ENCODE measurements at places on chromosomes 7 and 10.

- DNase-seq, result peak; percentile 8
Observed at GRCh38 chr10:36253731-36254130, 611.6 kb upstream of the FZD8 start.

DNA sequence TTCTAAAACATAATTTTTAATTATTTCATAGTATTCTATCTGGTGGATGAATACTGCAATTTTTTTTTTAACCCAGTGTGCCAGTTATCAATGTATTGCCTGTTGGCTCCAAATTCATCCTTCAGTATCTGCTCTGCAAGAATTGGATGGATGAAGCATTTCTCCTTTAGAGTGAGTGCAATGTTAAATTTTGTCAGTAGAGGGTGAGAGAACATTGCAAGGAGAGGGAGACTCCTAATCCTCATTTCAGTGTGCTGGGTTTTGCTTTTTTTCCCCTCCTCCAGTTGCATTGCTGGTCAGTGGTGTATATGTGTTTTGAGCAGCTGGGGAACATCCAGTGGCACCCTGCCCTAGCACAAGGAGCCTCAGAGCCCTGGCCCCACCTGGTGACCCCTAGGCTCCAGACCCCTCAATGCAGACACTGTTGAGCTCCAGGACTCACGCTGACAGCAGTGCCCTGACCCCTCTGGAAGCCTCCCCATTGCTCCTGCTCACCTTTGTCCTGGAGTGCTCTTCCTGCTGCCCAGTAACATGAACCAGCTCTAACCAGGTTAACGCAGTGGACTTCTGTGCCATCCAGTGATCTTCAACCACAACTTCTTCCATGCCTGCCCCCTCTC lies 199.4 kb downstream of the USP6NL start:
- no peak for DNase-seq

- no peak for DNase-seq
Observed at GRCh38 chr7:105980645-105981396, 17.8 kb downstream of the CDHR3 start.

GRCh38 chr7:94374231-94374630 lies 20.5 kb upstream of the COL1A2 start:
- peak; percentile 86 for DNase-seq

DNA sequence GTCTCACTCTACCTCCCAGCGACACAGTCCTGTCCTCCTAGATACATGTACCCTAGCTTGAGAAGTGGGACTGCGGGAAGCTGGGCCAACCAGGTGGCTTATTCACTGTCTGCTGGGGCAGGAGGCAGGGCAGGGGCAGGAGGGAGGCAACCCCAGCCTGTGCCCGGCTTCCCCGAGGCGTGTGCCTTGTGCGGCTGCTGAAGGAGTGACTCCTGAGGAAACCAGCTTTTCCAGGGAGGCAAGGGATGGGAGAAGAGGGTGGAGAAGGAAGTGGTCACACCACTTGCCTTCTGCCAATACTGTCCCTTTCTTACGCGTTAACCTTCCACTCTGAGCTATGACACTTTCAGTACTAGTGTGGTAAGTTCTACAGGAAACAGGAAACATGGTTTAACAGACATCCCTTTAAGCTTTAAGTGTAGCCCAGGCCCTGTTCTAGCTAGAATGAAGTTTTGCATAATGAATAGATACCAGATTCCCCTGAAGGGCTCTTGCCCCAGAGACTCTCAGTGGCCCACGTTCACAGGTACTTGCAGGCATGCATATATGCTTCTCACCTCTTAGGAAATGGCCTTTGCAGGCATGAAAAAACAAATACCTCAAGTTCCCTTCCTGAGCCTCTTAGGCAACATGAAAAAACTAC lies 40.6 kb downstream of the SYPL1 start:
- no peak for DNase-seq

- no peak for DNase-seq
Observed at GRCh38 chr7:158614700-158615099, 27.1 kb upstream of the PTPRN2 start.

DNA sequence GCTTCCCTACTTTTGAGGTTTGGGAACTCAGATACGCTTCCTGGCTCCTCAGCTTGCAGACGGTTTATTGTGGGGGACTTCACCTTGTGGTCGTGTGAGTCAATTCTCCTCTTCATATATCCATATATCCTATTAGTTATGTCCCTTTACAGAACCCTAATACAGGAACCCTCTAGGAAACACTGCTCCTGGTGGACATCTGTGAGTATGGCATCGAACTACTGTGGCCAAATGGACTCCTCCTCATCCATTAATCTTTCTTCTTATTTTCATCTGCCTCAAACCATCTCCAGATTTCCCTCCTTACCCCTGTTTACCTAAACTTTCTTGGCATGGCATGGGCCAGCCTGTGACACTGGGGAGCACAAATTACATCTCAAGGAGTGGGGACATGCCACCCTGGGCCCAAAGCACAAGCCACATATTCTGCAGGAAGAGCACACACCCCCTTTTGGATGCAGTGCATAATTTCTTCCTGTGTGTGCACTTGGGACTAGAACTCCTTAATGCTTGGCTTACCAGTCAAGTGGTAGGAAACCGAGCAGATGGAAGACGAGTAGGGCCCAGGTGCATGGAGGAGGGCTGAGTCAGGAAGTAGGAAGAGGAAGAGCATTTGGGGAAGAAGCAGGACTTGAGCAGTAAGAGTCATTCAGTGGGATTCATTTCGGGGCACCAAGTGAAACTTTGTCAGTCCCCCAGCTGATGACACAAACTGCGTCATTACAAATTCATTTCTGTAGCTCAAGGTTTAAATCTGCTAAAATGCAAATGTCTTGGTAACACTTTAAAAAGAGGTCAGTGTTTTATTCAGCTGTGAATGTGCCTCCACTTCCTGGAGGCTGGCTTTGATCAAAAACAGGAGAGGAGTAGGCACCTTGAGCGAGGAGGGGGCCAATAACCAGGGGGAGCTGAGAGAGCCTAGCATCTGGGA lies 80.8 kb upstream of the PLXNA4 start:
- no peak for DNase-seq

DNA sequence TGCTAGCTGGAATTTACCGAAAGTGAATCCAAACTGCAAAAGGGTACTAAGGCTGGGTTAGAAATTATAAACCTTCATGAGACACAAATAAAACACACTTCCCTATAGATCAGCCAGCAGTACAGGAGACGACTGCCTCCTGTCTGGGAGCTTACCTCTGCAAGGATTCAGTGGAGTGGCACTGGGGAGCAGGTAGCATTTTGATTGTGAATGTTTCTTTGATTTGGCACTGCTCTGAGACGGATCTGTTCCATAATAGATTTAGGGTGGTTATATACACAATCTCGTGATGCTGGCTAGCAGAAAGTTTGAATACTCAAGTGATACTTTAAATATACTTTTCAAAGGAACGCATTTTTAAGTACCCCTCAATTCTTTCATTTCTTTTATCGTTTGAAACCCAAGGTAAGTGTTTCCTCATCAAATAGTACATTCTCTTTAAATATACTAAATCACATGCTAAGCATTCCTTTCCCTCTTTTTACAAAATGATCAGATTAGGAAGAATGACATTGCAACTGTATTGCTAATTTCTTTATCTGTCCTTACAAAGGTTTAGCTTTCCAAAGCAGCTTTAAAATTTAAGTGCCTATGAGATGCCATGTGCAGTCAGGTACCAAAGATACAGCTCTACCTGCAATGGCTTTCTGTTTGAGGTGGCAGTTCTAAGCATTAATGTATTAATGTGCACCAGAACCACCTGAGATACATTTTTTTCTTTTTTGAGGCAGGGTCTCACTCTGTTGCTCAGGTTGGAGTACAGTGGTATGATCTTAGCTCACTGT lies 20.6 kb upstream of the CHCHD3 start:
- no peak for DNase-seq

DNA sequence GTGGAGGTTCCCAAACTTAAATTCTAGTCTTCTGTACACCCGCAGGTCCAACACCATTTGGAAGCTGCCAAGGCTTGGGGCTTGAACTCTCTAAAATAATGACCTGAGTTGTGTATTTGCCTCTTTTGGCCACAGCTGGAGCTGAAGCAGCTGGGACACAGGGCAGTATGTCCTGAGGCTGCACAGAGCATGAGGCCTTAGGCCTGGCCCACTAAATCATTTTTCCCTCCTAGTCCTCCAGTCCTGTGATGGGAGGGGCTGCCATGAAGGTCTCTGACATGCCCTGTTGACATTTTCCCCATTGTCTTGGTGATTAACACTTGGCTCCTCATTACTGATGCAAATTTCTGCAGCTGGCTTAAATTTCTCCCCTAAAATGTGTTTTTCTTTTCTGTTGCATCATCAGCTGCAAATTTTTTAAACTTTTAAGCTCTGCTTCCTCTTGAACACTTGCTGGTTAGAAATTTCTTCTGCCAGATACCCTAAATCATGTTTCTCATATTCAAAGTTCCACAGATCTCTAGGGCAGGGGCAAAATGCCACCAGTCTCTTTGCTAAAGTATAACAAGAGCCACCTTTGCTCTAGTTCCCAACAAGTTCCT lies 43.6 kb upstream of the WNT16 start:
- no peak for DNase-seq

GRCh38 chr10:127890832-127891334 lies 1.9 kb downstream of the CLRN3 start:
- DNase-seq, result no peak

DNA sequence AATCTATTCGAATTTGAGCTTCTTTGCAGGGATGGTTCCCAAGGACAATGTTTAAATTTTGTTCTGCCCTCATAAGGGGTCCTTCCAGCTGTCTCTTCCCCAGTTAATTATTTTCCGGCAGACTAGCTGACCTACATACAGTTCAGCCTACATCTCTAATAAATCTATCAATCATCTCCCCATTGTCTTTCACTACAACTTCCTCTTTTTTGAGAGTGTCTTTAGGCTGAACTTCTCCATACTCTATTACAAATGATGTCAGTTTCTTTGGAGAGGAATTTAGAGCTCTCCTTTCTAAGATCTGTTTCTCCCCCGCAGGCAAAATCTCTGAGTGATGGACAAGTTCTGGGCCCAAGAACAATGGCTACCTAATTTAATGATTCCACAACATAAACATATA lies 122.2 kb downstream of the PCLO start:
- DNase-seq, result no peak

DNA sequence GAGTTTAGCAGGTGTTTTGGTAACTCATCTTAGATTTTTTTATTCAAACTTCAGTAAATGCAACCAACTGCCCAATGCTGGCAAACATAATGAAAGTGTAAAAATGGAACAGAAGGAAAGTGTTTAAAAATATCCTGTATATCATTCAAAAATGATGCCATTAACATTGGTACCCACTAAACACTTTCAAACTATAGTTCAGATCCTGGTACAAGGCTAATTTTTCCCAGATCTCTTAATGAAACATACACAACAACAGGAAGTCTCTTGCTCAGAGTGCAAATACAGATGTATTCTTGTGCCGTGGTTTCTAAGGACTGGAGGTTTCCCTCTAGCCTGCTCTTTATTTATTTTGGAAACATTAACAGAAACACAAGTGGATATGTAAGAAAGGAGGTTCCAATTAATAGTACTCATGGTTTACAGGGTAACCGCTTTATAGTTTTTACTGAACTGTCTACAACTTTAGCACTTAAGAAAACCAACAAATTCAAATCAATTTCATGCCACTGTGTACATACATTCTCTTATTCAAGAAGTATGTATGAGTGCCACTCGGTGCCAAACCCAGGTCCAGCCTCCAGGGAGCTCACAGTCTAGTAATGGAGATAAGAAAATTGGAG lies 176.0 kb upstream of the AKR1E2 start:
- no peak for DNase-seq

GRCh38 chr10:113983552-113983951 lies 60.1 kb upstream of the ADRB1 start:
- no peak for DNase-seq

DNA sequence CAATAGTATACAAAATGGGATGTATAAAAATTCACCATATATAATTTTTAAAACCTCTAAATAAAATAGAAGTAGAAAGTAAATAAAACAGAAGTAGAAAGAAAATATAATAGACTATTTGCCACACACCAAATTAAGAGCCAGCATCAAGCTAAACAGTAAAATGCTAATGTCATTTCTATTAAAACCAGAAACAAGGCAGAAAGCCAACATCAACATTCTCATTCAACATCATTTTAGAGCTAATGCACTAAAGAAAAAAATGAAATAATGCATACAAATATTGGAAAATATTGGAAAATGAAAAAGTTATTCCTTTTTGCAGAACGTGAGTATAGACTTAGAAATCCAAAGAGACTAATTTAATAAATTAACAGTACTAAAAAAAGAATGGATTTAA lies 23.4 kb upstream of the RELN start:
- no peak for DNase-seq

DNA sequence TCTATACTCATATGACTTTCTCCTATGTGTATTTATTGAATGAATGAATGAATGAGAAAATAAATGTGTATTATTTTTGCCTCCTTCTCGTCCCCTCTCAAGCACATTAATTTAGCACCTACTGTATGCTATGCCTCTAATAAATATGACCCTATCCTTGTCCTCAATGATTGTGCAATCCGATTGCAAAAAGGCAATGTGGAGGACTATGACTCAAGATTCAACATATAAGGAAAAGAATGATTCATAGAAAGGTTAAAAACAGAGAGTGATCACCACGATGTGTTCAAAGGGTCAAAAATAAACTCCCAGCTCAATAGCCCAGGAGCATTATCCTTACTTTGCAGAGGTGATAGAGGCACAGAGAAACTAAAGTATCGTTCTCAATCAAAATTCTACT lies 322.8 kb upstream of the SORCS1 start:
- no peak for DNase-seq

DNA sequence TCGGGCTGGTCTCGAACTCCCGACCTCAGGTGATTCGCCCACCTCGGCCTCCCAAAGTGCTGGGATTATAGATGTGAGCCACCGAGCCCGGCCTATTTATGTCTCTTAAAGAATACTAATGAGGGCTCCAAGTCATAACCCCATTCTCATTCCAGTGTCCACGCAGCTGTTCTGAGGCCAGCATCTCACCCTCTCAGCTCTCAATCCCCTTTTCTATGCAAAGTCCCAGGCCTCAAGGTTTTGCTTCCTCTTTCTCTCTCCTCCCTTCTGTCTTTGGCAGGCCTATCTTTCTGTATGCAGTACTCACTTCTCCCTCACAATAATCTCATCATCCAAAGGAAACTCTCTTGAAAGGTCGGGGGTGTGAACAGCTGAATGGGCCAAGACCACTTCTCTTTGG lies 28.0 kb upstream of the VSIR start:
- DNase-seq, result no peak

DNA sequence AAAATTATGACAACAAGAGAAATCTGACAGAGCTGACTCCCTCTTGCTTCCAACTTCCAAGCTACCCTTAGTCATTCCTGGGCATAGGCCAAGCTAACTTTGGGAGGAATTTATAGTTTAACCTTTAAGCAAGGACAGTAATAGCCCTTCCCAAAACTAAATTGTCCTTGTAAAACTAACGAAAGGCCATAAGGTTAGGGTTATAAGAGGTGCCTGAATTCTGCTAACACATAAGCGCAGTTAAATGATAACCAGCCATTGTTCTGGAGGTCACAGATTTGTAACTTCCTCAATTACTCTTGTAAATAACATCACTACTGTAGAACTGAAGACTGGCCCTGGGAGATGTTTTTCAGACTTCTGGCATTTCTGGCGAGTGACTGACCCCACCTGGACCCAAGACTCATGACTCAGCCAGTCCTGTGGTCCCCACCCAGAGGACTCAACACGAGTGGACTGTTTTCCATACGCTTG lies 481.2 kb downstream of the KCNMA1 start:
- DNase-seq, result peak; percentile 87
